Tibial nerve (tissue), 4 donors: ENCODE measurements at places on chromosomes 13 and 19. TPM values are rescaled to one million over a fixed set of nuclear protein-coding genes. Genes with fewer than 3 reads are reported as not detected.

GRCh38 chr13:19713186-19713965 lies 69.4 kb downstream of the PSPC1 start:
- no peaks in the 10 kb centered on the region for H3K27me3 ChIP-seq
- no peak overlapping the region for H3K4me3 ChIP-seq
- H3K36me3 ChIP-seq, result no peaks in the 10 kb centered on the region
- no peak for DNase-seq
- no peak overlapping the region for H3K27ac ChIP-seq
- no peaks in the 10 kb centered on the region for H3K4me1 ChIP-seq

DNA sequence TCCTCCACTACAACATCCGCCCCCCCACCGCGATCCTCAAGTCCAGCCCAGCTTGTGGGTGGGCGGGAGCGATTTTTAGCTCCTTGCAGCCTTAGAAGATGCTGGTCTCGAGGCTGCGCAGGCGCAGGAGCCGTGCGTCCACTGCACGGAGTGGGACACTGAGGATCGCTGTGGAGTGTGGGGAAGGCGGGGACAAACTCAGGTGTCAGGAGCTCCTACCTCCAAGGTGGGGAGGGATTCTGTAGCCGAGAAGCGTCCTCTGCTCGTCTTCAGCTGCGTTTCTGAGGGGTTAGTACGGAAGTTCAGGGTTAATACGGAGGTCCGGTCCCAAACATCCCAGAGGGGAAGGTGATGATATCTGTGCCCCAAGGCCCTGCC lies at the start of gene RTBDN:
TSS of gene RTBDN (minus strand) at position 14 of the 378 bp plus-strand sequence. CDS start 4,600 bp downstream, outside the sequence.
- no peak for DNase-seq
- no peaks in the 10 kb centered on the region for H3K27me3 ChIP-seq
- peak within 1 kb of the TSS; percentile 4 for H3K4me3 ChIP-seq
- H3K27ac ChIP-seq, result no peak within 1 kb of the TSS
- peaks cover 15% of the 10 kb centered on the region for H3K4me1 ChIP-seq

DNA sequence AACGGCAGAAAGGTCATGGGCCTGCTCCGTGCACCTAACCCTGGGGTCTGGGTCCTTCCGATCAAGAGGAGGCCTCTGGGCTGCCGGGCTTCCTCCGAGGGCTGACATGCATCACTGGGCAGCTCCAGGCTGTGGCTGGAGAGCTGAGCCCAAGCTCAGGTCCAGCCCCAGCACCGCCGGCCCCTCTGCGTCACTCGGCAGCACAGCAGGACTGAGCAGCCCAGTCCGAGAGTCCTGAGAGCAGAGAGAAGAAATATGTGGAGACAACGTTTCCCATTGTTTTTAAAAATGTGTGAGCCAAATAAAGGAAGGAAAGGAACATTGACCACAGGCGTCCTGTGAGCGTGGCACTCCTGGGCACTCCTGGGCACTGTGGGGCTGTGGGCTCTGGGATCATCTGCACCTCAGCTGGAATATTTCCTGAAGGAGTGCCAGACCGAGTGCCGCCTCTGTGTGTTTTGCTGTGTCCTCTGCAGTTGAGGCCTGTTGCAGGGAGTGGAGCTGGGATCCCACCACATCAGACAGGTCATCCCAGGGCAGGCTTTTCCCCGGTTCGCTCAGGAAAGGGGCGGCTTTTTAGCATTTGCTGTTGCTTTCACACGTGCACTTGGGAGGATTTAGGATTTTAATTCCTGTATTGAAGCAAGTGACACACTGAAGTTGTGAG lies 37.8 kb upstream of the TFDP1 start:
- H3K27me3 ChIP-seq, result no peaks in the 10 kb centered on the region
- H3K4me1 ChIP-seq, result peaks cover 8% of the 10 kb centered on the region
- H3K27ac ChIP-seq, result peak overlapping the region; percentile 80
- H3K36me3 ChIP-seq, result no peaks in the 10 kb centered on the region

ZFP28 gene
- 14.1 TPM for total RNA-seq

GRCh38 chr13:109036078-109036780 lies 406.8 kb downstream of the MYO16 start:
- no peaks in the 10 kb centered on the region for H3K36me3 ChIP-seq
- H3K4me3 ChIP-seq, result no peak overlapping the region
- DNase-seq, result no peak
- H3K27ac ChIP-seq, result no peak overlapping the region
- no peaks in the 10 kb centered on the region for H3K4me1 ChIP-seq

- no peaks in the 10 kb centered on the region for H3K27me3 ChIP-seq
- no peaks in the 10 kb centered on the region for H3K36me3 ChIP-seq
- DNase-seq, result no peak
- H3K4me3 ChIP-seq, result no peak overlapping the region
- no peaks in the 10 kb centered on the region for H3K4me1 ChIP-seq
Measured at GRCh38 chr13:113402471-113403254, 38.7 kb upstream of the GRTP1 start.

DNA sequence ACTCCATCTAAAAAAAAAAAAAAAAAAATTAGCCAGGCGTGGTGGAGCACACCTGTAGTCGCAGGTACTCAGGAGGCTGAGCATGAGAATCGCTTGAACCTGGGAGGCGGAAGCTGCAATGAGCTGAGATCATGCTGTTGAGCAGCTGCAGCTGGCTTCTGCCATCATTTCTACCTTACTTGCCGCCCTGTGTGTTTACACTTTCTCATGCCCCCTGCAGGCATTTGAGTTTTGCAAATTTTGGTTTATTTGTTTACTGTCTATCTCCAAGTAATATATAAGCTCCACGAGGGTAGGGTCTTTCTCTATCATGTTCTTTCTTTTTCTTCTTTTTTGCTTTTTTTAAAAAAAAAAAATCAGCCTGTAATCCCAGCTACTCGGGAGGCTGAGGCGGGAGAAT lies 18.0 kb downstream of the CACNG6 start:
- H3K4me1 ChIP-seq, result no peaks in the 10 kb centered on the region
- H3K36me3 ChIP-seq, result no peaks in the 10 kb centered on the region
- no peak for DNase-seq
- no peak overlapping the region for H3K27ac ChIP-seq
- H3K4me3 ChIP-seq, result no peak overlapping the region

TMIGD2 gene
- 0.60 TPM for total RNA-seq

GRCh38 chr19:44813070-44813840 lies 4.4 kb downstream of the BCAM start:
- H3K36me3 ChIP-seq, result no peaks in the 10 kb centered on the region
- no peak overlapping the region for H3K4me3 ChIP-seq
- H3K27ac ChIP-seq, result no peak overlapping the region
- DNase-seq, result no peak
- H3K27me3 ChIP-seq, result no peaks in the 10 kb centered on the region
- peaks cover 20% of the 10 kb centered on the region for H3K4me1 ChIP-seq

SIGLEC9 gene
- 4.6 TPM for total RNA-seq

DNA sequence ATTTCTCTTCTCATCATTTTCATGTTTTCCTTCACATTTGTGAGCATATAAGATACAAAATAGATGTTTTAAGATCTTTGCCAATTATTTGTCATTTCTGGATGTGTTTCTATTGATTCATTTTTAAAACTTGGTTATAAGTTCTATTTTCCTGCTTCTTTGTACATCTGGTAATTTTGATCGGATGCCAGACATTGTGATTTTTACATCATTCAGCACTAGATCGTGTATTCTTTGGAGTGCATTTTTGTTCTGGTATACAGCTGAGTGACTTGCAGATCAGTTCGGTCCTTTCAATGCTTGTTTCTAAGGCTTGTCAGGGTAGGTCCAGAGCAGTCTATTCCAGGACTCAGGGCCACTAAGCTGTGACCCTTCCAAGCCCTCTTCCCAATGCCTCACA lies 198.2 kb downstream of the KLF12 start:
- DNase-seq, result no peak
- no peak overlapping the region for H3K27ac ChIP-seq
- no peaks in the 10 kb centered on the region for H3K4me1 ChIP-seq
- H3K4me3 ChIP-seq, result no peak overlapping the region

- no peaks in the 10 kb centered on the region for H3K4me1 ChIP-seq
- H3K4me3 ChIP-seq, result no peak overlapping the region
- H3K27ac ChIP-seq, result no peak overlapping the region
- no peaks in the 10 kb centered on the region for H3K36me3 ChIP-seq
- no peaks in the 10 kb centered on the region for H3K27me3 ChIP-seq
Measured at GRCh38 chr13:64429691-64430090, 2800.4 kb downstream of the PCDH9 start.

GRCh38 chr19:24071078-24071477 lies 15.9 kb upstream of the ZNF254 start:
- H3K27me3 ChIP-seq, result no peaks in the 10 kb centered on the region
- no peaks in the 10 kb centered on the region for H3K4me1 ChIP-seq
- H3K4me3 ChIP-seq, result no peak overlapping the region

DNA sequence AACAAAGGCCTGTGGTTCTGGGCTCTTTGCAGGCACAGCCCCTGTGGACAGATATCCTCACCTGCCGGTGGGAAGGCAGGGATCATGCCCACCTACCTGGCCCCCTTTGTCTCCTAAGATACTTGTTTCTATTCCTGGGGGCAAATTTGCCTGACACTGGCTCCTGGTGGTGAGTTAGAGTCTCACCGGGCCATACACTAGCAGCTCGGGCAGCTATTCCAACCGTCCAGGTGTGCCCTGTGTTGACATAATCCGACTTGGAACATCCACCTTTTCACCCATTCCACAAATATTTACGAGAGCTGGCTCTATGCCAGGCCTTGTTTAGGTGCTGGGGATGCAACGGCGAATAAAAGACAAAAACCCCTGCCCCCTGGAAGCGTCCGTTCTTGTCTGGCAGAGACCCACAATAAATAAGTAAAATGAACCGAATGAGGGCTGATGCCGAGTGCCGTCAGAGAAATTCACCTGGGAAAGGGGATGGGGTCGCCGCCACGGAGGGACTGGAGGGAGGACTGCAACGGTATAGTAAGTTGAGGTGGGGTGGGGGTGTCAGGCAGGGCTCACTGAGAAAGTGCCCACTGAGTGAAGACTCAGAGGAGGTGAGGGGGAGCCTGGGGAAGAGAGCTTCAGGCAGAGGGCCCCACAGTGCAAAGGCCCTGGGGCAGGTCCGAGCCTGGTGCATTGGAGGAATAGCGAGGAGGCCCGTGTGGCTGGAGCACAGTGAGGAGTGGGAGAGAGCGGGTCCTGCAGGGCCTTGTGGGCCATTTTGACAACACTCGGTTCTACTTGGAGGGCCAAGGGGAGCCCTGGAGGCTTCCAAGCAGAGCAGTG lies 43.2 kb upstream of the RANBP3 start:
- no peaks in the 10 kb centered on the region for H3K4me1 ChIP-seq
- no peak overlapping the region for H3K4me3 ChIP-seq
- H3K36me3 ChIP-seq, result peaks cover 4% of the 10 kb centered on the region
- no peaks in the 10 kb centered on the region for H3K27me3 ChIP-seq

DNA sequence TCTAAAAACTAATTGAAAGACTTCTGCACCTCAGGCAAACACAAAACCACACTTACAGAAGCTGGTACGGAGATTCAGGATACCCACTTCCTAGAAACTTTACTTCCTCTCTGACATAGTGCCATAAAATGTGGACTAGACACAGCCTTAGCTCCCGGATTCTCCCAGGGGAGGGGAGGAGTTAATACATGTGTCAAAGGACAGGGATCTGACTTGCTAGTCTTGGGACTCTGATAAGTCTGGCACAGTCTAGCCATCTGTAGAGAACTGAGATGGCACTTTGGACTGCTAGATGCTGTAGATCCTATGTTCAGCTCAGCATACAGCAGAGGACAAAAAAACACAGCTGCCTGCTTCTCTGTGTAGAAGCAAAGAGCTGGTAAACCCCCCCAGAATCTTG lies 769.8 kb upstream of the MIR17HG start:
- DNase-seq, result no peak
- no peaks in the 10 kb centered on the region for H3K27me3 ChIP-seq

GRCh38 chr13:46543287-46543686 lies 9.7 kb upstream of the LRCH1 start:
- H3K27ac ChIP-seq, result no peak overlapping the region
- no peak for DNase-seq
- H3K4me3 ChIP-seq, result no peak overlapping the region

HRC gene
- 2.4 TPM for total RNA-seq

- no peak overlapping the region for H3K27ac ChIP-seq
- H3K27me3 ChIP-seq, result no peaks in the 10 kb centered on the region
- H3K36me3 ChIP-seq, result no peaks in the 10 kb centered on the region
- H3K4me3 ChIP-seq, result no peak overlapping the region
Measured at GRCh38 chr13:101267656-101268055, 148.7 kb downstream of the NALCN start.

CACNG6 gene
- not detected for total RNA-seq

GRCh38 chr13:77388944-77389624 lies 62.2 kb upstream of the MYCBP2 start:
- H3K36me3 ChIP-seq, result no peaks in the 10 kb centered on the region
- no peak overlapping the region for H3K27ac ChIP-seq
- no peak for DNase-seq
- H3K27me3 ChIP-seq, result no peaks in the 10 kb centered on the region
- H3K4me3 ChIP-seq, result no peak overlapping the region

DNA sequence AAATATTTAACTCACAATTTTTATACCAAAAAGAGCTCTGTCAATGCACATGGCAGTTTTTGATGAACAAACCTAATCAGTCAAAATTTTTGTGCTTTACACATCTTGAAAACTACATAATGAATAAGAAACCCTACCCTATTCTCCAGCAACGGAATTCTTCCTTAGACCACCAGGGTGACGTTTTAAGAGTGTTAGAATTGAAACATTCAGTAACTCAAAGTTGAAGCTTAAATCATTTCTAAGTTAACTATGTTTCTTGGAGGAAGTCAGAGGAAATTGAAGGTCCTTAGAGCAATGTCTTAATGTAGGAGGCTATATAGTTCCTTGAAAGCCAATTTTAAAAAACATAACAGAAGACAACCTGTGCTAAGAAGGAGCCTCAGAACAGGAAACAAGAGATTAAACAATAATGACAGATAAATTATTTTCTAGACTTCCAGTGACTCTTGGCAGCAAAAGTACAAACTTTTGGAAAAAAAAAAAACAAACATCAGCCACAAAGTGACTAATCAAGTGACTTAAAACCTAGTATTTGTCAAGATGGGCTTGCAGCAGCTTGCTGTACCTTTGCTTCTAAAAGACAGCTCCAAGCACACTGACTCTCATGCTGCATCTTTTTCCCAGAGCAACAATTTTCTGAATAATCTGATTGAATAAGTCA lies 6.2 kb downstream of the SPRY2 start:
- H3K4me3 ChIP-seq, result no peak overlapping the region
- no peaks in the 10 kb centered on the region for H3K36me3 ChIP-seq
- no peak overlapping the region for H3K27ac ChIP-seq
- H3K4me1 ChIP-seq, result peaks cover 17% of the 10 kb centered on the region

GRCh38 chr19:19535311-19536191 lies 2.5 kb upstream of the CILP2 start:
- no peak overlapping the region for H3K4me3 ChIP-seq
- no peaks in the 10 kb centered on the region for H3K36me3 ChIP-seq
- no peak for DNase-seq

DNA sequence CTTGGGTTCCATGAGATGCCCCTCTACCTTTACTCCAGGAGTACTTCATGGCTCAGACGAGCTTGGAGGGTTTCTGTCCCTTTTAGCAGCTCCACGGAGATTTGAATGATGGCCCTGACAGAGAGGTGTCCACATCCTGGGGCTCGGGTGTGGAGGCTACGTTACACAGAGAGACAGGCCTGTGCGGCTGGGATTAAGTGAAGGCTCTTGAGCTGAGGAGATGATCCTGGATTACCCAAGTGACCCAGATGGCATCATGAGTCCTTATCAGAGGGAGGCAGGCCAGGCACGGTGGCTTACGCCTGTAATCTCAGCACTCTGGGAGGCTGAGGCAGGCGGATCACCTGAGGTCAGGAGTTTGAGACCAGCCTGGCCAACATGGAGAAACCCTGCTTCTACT lies 12.4 kb downstream of the DPP9 start:
- no peaks in the 10 kb centered on the region for H3K27me3 ChIP-seq
- H3K4me1 ChIP-seq, result no peaks in the 10 kb centered on the region
- DNase-seq, result no peak
- no peak overlapping the region for H3K4me3 ChIP-seq
- H3K27ac ChIP-seq, result no peak overlapping the region
